ENCODE measurements at places on chromosomes 5 and 9.

- no peak for DNase-seq
These were observed 121.7 kb upstream of the SEMA6A start for GRCh38 chr5:116696366-116696765.

DNA sequence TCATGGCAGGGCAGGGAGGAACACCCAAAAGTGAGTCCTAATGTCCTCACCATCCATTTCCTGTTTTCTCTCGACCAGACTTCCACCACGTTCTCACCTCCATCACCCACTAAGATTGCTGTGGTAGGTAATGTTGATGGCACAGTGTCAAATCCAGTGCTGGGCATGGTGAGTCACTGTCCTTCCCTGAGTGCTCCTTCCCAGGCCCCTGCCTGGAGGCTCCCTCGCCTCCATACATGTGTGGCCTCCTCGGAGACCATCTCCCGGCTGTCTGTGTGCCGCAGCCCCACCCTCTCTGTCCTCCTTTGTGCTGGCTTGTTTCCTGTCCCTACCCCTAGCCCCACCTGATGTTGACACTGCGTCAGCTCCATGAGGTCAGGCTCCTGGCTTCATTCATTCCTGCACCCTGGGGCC lies 177.5 kb downstream of the SYK start:
- DNase-seq: no peak

- peak; percentile 51 for DNase-seq
These were observed 897 bp downstream of the AHRR start for GRCh38 chr5:322281-322941.

DNA sequence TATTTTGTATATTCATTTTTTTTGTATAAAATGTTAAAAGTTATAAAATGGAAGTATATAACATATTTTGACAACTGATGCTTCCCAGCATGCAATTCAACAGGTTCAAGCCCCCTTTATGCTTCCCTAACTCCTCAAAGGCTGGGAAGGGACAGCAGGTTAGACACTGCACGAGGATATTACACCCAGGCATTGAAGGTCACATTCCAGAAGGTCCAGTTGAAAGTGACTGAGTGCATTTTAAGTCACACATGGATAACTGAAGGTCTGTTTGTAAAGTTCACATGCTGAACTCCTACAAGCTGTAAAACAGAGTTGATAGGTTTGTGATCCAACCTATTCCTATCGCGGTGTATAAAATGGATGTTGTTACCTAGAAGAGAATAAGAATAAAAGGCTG lies 13.6 kb downstream of the PRXL2C start:
- no peak for DNase-seq

GRCh38 chr5:172951371-172952033 lies 7.7 kb upstream of the RPL26L1 start:
- no peak for DNase-seq

GRCh38 chr5:111237470-111237869 lies 13.3 kb downstream of the CAMK4 start:
- no peak for DNase-seq

All from activated naive CD8-positive, alpha-beta T cell treated with anti-CD3 and anti-CD28 coated beads for 36 hours (primary cell).